RWPE2 (cell line): ENCODE measurements at places on chromosomes 16 and 17.

DNA sequence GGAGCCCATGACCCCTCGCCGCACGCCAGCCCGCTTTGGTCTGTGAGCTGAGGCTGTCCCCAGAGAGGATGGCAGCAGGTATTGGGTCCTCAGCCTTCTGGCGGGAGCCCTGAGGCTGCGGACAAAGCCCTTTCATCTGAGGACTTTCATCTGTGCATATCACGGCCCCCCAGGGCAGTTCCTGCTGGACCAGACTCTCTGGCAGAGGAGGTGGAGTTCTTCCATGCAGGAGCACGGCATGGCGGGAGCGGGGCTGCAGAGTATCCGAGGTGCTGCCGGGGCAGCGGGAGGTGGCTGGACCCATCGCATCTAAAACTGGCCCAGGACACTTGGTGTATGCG lies 18.8 kb downstream of the DHX38 start:
- DNase-seq = no peak

- no peak for DNase-seq
These were observed 113.0 kb upstream of the AXIN2 start for GRCh38 chr17:65674246-65675045.

DNA sequence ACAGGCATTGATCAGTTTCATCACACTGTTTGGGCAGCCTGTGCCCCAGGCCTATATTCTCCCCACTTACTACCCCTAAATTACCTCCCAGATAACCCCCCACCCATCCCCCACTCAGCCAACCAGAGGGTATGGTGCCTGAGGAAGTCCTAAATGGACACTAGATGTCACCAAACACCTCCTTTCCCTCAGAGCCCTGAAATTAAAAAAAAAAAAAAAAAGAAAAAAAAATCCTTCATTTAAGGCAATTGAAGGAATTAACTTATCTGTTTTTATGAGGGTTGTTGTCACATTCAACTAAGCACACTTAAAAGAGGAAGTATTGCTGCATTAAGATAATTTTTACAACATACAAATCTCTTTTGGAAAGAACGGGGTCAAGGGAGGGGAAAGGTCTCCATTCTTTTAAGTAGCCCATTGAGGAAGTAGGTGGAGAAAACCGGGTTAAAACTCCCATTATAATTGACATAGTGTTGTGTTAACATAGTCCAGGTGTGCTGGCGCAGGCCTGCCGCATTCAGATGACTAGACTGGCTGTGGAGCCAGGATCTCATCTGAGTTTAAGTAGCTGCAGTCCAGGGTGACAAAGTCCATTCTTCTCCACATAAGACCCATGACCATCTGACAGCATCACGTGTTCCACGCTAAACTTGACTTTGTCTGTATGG lies 46.3 kb downstream of the SNX11 start:
- no peak for DNase-seq

GRCh38 chr16:82040296-82040695 lies 5.2 kb downstream of the HSD17B2 start:
- no peak for DNase-seq

DNA sequence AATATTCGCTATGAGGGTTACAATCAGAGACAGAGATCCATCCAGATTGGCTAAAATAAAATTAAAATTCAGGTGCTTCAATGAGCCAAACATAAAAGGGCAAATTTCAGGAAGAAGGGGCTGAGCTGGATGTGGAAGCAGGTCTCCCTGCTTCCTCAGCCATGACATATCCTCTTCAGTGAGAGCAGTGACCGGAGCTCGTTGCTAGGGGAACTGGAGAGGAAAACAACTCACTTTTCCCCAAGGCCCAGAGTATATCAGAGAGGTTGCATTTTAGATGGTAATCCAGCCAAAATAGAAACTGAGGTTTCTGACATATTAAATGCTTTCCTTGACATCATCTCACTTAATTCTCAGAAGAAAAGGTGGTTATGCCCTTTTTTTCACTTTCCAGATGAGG lies 503.5 kb downstream of the HS3ST4 start:
- DNase-seq = no peak

DNA sequence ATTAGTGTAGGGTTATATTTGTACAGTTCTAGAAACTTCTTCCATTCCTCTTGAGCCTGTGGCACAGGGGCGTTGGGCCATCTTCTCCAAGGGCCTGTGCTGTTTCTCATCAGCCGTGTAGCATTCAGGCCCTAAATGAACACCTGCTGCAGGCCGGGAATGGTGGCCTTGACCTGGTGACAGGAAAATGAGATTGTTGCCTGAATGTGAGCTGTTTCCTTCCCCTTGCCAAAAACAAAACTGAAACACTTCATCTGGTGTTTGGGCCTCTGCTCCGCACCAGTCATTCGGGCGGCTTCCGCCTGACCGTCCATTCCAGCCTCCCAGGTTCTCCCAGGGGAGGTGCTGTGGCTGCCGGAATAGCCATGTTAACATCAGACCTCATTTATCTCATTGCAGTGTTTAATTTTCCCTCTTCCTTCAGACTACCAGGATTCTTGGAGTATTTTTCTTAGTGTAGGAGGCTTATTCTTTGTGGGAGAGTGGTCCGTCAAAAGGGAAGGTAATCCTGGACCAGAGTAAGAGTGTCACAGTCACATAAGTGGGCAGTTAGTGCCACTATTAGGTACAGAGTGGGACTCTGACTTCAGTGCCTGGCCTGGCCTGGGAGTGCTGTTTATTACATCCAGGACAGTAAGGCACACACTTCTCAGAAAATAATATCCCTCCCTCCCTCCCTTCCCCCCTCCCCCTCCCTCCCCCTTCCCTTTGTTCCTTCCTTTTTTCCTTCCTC lies 61.9 kb downstream of the WWP2 start:
- DNase-seq = no peak

DNA sequence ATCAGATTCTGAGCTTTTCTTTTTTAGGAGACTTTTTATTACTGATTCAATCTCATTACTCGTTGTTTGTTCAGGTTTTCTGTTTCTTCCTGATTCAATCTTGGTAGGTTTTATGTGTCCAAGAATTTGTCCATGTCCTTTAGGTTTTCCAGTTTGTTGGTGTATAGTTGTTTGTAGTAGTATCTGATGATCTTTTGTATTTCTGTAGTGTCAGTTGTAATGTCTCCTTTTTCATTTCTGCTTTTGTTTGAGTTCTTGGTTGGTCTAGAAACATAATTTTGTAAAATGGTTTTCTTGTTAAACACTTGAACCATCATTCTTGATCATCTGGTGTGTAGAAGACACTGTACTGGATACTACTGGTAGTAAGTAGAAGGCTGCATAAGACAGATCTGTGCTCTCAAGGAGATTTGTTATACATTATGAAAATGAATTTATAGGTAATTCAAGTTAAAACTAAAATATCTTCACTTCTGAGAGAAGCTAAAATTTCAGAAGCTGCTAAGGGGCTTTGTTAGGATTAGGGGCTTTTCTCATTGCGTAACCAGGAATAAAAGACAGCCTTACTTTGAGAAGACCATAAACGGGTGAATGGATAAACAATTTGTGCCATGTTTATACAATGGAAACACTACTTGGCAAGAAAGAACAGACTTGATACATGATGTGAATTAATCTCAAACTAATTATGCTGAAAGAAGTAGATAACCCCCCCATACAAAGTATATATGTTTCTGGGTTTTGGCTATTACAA lies 44.0 kb downstream of the NSRP1 start:
- DNase-seq = no peak

GRCh38 chr16:17988839-17989238 lies 347.7 kb downstream of the NPIPA8 start:
- DNase-seq = no peak

- DNase-seq = no peak
These were observed 11.5 kb upstream of the PRSS54 start for GRCh38 chr16:58306327-58306726.

DNA sequence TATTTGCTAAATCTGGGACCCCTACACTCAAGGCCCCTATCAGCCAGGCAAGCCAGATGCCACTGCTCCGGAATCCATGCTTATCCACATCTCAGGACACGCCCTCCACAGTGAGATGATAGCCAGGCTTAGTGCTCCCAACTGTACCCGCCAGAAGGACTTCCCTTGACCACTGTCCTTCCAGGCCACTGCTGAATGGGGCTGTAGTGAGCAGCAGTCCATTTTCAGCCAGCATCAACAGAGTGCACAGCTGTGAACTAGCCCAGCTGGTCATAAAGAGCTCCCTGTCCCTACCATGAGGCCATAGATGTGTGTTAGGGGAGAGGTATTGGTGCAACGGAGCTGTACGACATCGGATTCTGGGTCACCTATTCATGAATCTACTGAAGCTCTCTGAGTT lies 13.0 kb upstream of the MED9 start:
- DNase-seq = no peak

- DNase-seq = no peak
These were observed 860 bp upstream of the DCAF7 start for GRCh38 chr17:63549289-63549945.

- no peak for DNase-seq
These were observed 116.5 kb downstream of the HS3ST3B1 start for GRCh38 chr17:14417336-14417735.

DNA sequence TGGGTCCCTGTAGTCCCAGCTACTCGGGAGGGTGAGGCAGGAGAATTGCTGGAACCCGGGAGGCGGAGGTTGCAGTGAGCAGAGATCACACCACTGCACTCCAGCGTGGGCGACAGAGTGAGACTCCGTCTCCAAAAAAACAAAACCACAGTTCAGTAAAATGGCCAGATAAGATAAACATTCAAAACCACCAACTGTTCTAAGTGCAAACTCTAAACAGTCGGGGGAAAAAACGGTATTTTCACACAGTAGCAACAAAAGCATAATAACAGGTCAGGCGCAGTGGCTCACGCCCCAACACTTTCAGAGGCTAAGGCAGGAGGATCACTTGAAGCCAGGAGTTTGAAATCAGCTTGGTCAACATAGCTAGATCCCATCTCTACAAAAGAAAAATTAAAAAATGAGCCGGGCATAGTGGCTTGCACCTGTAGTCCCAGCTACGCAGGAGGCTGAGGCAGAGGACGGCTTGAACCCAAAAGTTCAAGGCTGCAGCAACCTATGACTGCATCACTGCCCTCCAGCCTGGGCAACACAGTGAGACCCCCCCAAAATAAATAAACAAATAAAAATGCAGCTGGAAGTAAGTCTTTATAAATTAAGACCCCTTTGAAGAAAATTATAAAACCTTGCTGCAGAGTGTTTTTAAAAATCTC lies 10.8 kb upstream of the HASPIN start:
- no peak for DNase-seq

DNA sequence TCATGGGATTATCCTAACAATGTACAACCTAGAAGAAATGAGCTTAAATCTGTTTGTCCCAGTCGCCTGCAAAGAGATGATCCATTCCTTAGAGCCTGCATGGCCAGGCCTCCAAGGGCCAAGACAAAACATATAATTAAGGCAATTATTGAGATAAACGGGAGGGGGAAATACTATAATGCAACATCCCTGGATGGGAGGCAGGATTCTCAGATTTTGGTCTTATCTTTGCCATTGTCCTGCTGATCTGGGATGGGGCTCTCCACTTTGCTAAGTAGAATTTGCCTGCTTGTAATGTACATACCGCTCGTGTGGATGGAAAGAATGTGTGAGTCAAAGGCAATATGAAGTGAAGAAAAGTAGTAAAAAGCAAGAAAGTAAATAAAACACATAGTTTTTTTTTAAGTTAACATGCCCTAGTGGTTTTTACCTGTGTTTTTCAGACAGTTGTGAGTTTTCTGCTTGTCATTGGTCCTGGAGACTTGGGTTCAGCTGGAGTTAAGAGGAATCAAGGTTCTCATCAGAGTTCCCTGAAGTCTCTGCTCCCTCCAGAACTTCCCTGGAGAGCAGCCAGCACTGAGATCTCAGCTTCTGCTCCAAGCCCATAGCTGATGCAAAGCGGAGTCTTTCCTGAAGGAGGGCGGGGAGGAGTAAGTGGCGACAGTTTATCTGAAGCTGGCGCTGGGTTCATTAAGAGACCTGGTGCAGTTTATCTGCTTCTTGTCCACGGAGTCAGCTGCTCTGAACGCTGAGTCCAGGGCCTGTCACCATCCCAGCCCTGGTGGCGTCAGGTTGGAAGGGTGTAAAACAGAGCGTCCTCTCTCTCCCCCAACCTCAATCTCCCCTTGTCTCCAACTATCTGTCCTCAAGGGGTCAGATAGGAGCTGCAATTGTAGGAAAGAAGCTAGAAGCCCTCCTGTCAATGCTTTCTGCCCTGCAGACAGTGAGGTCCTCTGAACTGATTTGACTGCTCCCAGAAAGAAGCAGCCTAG lies 30.1 kb downstream of the HOXB1 start:
- DNase-seq = no peak

DNA sequence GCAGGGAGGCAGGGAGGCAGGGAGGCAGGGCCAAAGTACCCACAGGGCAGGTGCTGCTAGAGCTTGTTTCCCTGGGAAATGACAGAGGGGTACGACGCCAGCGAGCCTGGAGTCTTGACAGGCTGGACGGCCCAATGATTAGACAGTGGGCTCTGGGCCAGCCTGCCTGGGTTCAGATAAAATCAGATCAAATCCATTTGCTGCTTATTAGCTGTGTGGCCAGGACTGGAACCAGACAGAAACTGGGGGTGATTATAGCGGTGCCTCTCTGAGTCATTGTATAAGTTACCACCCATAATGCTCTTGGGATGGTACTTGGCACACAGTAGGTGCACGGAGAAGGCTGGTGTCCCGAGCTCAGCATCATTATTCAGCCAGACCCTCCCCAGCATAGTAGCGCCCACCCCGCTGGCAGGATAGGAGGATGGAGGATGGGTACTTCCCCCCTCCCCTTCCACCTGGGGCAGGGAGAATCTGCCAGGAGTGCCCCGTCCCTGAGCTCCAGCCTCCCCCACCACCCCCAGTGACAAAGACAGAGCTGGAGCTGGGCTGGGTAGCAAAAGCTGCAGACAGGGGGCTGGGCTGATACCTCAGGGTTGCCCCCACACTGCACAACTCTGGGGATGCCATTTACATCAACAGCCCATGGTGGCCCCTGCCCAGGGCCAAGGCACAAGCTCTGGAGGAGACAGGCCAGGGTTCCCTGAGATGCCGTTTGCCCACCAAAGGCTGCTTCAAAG lies 77.6 kb upstream of the TNRC6C start:
- DNase-seq = no peak

- DNase-seq = no peak
These were observed 6.2 kb downstream of the HOXB4 start for GRCh38 chr17:48571826-48572417.

- DNase-seq = no peak
These were observed 154.8 kb downstream of the XYLT1 start for GRCh38 chr16:17316005-17316404.

DNA sequence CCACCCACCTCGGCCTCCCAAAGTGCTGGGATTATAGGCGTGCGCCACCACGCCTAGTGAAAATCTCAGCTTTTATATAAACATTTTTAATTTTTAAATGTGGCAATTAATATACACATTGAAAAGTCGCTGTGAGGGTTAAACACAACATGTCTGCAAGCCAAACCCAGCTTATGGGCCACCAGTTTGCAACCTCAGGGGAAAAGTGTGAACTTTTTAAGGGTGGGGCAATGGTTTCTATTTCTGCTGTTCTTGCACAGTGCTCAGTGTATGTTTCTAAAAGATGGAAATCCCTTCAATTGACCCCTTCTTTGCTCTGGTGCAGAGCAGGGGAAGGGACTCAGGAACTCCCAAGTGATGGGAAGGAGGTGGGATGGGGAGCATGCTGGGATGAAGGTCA lies 18.3 kb upstream of the SUPT4H1 start:
- no peak for DNase-seq
